ENCODE measurements at places on chromosomes 6 and 20.

- no peak for DNase-seq
Measured at GRCh38 chr6:157982102-157982562, 469 bp downstream of the SYNJ2 start.

GRCh38 chr20:16952965-16953364 is 204.8 kb downstream of the OTOR start:
- no peak for DNase-seq

DNA sequence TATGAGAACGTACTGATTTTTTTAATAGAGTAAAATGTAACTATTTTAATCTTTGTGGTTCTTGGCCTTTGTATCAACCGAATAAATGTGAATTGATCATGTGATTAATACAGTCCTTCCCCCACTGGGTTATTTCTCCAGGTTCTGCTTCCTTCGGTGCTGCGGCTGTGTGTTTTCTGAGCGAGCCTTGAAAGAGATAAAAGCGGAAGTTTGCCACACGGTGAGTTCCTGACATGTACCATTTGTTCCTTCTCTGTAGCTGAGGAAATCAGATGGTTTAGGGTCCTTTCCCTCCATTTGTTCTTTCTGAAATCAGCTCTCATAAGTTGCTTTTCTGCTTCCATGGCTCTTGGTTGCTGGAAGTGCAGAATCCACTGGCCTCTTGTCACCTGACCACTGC is 15.5 kb downstream of the RTF2 start:
- DNase-seq = no peak

- no peak for DNase-seq
Measured at GRCh38 chr6:130027948-130028347, 9.6 kb downstream of the L3MBTL3 start.

DNA sequence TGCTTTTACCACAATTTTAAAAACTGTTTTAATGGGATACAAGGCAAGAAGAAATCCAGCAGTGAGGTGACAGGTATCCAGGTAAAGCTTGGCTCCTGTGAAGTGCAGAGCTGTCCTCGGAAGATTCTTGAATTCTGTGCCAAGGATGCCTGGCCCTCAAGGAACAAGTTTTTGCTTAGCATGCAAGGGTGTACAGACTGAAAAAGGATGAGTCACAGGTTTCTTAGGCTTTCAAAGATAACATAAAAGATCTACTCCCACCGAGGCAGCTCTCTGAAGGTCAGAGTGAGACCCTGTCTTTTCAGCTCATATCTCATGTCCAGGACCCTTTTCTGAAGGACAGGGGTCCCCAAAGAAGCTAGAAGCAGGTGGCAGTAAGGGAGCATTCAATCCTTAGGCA is 83.3 kb downstream of the CHD6 start:
- no peak for DNase-seq

DNA sequence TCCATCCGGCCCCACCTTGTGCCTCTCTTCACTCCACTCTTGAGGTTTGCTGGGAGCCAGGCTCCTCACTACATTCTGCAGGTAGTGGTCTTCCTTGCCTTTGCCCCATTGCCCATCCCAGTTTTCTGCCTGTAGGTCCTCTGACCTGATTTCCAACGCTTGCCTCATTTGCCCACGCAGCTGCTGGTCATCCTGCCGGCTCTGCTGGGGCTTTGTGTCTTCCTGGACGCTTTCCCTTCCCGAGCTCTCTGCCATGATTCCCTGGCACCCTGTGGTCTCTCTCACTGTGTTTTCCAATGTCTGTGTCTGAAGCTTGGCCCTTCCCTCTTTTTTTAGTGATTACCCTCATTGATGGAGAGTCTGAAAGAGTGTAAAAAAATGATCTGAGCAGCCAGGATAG is 451.6 kb downstream of the UTRN start:
- no peak for DNase-seq

DNA sequence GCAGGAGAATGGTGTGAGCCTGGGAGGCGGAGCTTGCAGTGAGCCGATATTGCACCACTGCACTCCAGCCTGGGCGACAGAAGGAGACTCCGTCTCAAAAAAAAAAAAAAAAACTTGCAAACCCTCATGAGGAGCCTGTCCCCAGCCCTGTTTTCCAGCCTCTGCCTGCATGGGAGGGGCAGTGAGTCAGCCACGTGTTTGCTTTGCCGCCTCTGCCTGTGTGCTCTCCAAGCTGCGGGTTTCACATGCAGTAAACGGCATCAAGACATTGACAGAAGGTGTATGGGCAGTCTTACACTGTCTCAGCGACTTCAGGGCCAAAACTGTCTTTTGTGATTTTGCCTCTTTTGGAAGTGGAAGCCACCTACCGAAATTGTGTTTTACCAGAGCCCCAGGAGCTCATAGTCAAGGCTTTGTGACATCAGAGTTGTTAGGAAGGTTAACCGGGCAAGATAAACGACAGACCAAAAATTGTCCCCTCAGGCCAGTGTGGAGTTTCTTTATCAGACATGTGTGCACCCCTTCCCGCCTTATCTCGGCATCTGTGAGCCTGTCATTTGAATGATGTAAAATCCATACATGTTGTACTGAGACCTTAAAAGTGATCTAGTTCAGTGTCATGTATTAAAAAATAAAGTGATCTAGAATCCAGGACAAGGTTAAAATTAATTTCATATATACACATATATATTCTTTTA is 52.9 kb downstream of the RPP40 start:
- no peak for DNase-seq

DNA sequence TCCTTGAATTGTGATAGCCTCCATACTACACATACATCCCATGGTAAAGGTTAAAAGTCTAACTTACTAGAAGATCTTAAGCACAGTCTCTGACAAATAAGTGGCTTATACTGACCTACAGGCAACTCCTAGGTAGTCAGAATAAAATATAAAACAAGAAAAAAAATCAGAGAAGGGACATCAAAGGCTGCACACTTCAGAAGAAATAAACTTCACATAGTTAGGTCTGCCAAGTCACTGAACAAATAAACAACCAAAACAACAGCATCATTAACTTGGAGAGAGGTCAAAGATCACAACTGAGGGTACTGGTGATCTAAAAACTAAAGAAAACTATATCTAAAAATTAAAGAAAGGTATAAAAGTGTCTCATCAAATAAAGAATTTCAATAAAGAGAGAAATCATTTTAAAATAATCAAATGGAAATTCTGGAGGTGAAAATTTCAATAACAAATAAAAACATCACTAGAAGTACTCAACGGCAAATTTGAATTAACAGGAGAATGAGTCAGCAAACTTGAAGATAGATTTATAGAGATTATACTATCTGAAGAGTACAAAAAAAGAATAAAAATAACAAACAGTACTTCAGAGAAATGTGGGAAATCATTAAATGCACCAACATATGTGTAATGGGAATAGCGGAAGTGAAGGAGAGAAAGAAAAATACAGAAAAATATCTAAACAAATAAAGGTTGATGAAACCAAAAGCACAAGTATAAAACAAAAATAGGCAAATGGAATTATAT is 88.0 kb upstream of the UST start:
- no peak for DNase-seq

DNA sequence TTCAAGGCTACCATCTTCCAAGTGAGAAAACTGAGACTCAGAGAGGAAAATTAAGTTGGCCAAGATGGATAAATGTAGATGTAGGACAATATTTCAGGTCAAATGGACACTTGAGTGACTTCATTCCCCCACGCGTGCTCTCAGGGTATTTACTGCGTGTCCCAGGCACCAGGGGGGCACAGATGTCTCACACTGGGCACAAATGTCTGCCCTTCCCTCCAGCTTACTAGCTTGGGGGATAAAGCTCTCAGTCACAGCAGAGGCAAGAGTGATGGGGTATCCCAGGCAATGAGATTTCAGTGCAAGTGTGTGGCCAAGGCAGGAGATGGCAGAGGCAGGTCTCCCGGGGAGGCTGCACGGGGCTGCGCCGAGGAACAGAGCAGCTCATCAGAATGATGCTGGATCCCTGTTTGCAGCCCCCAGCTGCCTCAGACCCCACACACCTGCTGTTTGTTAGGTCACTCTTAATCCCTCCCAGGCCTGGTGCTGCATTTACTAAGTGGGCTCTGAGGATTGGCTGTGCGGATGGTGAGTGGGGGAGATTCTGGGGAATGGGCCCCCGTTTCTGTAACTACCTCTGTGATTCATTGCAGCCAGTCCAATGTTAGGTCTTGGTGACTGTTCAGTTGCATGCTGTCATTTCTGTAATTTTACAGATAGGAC is 44.1 kb downstream of the PTK7 start:
- no peak for DNase-seq

All from foreskin melanocyte (primary cell).